ENCODE measurements at places on chromosomes 11 and 22.

DNA sequence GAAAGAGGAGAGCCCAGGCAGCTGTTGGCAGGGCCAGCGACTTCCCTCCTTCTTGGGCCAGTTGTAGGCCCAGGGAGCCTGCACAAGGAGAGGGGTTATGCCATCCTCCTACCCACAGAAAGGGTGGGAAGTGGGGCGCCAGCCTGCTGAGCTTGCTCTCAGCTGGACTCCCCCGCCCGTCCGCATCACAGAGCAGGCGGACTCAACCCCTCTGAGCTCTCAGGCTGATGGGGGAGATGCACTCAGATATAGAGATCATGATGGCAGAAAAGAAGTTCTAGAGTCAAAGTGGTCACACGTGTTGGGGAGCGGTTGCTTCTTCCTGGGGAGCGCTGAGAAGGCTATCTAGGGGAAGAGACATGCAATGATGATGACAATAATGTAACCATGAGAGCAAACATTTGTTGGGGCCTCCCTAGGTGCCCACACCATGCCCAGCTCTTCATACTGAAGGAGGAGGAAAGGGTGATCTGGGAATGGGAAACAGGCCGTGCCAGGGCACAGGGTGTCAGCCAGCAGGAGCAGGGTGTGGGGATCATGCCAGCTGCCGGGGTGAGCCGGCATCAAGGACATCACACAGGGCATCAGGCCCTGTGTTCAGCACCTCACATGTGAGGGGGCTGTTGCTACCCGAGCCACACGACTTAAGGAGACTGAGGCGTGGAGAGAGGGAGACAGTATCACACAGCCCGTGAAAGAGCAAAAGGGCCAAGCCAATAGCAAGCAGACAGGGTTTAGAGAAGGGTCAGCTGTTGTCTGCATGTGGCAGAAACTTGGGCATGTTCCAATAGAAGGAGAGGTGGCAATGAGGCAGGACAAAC lies 7.7 kb downstream of the SLC35E4 start:
- H3K27ac ChIP-seq, result no peak overlapping the region
- no peaks in the 10 kb centered on the region for H3K36me3 ChIP-seq
- no peak overlapping the region for H3K4me3 ChIP-seq
- H3K27me3 ChIP-seq, result no peaks in the 10 kb centered on the region
- no peak for DNase-seq
- H3K4me1 ChIP-seq, result no peaks in the 10 kb centered on the region

DNA sequence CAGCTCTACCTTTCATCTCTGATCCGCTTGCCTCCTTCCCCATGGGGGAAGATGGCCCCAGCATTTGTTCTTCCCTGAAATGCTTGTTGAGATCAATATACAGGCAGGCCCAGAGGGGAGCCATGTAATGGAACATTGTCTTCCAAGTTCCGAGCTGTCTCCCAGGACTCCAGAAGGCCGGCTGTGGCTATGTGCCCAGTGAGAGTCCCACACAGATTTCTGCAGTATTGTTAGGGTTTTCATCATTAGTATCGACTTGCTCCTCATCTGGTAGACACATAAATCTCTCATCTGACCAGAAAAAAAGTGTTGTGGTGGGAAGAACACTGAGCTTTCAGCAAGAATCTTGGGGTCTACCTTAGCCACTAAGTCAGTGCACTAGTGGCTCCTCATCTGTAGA lies 163.4 kb downstream of the TRIM29 start:
- no peaks in the 10 kb centered on the region for H3K27me3 ChIP-seq
- no peak for DNase-seq
- no peaks in the 10 kb centered on the region for H3K36me3 ChIP-seq
- no peak overlapping the region for H3K27ac ChIP-seq
- no peaks in the 10 kb centered on the region for H3K4me1 ChIP-seq

- no peak for DNase-seq
- H3K27ac ChIP-seq, result no peak overlapping the region
- H3K4me1 ChIP-seq, result no peaks in the 10 kb centered on the region
These were observed 48.2 kb upstream of the CCDC134 start for GRCh38 chr22:41752011-41752970.

DNA sequence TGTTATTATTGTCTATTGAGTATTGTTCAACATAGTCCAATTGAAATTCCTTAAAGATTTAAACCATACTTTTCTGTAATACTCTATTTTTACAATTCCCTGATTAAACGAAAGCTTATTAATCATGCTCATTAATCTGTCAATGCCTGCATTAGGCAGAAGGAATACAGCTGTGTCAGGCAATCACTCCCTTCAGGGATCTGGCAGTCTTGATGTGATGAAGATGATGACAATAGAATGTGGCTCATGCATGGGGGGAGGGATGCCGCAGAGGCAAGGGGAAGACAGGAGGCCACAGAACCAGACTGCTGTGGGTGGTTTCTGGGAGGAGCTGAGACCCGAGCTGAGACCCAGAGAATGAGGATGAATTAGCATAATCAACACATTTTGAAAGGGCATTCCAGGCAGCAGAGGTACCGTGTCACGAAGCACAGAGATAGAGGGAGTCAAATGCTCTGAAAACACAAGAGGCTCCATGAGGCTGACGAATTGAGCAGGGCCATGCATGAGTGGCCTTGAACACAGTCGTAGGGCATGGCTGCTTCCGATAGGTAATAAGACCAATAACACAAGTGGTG lies 1075.5 kb downstream of the OPCML start:
- no peaks in the 10 kb centered on the region for H3K36me3 ChIP-seq
- H3K4me1 ChIP-seq, result no peaks in the 10 kb centered on the region
- no peak overlapping the region for H3K4me3 ChIP-seq
- no peak overlapping the region for H3K27ac ChIP-seq

DNA sequence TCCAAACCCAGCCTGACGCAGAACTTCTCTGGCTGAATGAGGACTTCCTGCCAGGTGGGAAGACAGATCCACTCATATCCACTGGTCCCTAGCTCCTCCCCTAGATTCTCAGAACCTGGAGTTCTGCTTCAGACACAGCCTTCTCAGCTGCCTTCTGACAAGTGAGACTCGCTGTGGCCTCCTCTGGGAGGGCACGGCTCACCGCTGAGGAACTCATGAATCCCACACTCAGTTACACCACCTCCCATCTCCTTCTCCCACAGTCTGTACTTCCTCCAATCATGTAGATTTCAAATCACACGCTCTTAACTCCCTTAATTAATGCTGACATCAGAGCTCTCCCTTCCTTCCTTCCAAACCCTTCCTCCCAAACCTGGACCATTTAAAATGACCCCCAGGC lies 86.4 kb upstream of the TMEM45B start:
- no peak overlapping the region for H3K4me3 ChIP-seq
- no peaks in the 10 kb centered on the region for H3K36me3 ChIP-seq
- no peak overlapping the region for H3K27ac ChIP-seq
- H3K27me3 ChIP-seq, result no peaks in the 10 kb centered on the region

- DNase-seq, result no peak
- H3K27me3 ChIP-seq, result no peaks in the 10 kb centered on the region
- H3K4me3 ChIP-seq, result no peak overlapping the region
These were observed 15.4 kb upstream of the TMPRSS13 start for GRCh38 chr11:117944554-117944953.

GRCh38 chr22:23202812-23203451 lies 22.6 kb downstream of the BCR start:
- no peaks in the 10 kb centered on the region for H3K27me3 ChIP-seq
- no peaks in the 10 kb centered on the region for H3K36me3 ChIP-seq
- H3K27ac ChIP-seq, result no peak overlapping the region
- no peak overlapping the region for H3K4me3 ChIP-seq
- H3K4me1 ChIP-seq, result peaks cover 6% of the 10 kb centered on the region

- H3K36me3 ChIP-seq, result no peaks in the 10 kb centered on the region
- DNase-seq, result peak; percentile 83
- no peaks in the 10 kb centered on the region for H3K27me3 ChIP-seq
- H3K4me1 ChIP-seq, result peaks cover 16% of the 10 kb centered on the region
These were observed 46.4 kb downstream of the MORC2 start for GRCh38 chr22:30922151-30922611.

- no peak overlapping the region for H3K27ac ChIP-seq
- H3K36me3 ChIP-seq, result no peaks in the 10 kb centered on the region
- no peaks in the 10 kb centered on the region for H3K27me3 ChIP-seq
- no peak overlapping the region for H3K4me3 ChIP-seq
- no peaks in the 10 kb centered on the region for H3K4me1 ChIP-seq
These were observed 60.3 kb upstream of the PRODH start for GRCh38 chr22:18996376-18996900.

GRCh38 chr11:16160146-16160545 lies 196.2 kb downstream of the SOX6 start:
- DNase-seq, result no peak
- no peak overlapping the region for H3K4me3 ChIP-seq
- no peaks in the 10 kb centered on the region for H3K4me1 ChIP-seq
- no peaks in the 10 kb centered on the region for H3K36me3 ChIP-seq
- H3K27me3 ChIP-seq, result no peaks in the 10 kb centered on the region
- no peak overlapping the region for H3K27ac ChIP-seq
